Lower leg skin (tissue), 4 donors: ENCODE measurements at places on chromosomes 16 and 17. TPM values are rescaled to one million over a fixed set of nuclear protein-coding genes. Genes with fewer than 3 reads are reported as not detected.

The IGFALS gene
- 0.59 TPM for total RNA-seq

The SLC12A3 gene
- not detected for total RNA-seq

The SLFN14 gene
- not detected for total RNA-seq

The PRR14 gene
- total RNA-seq, result 67.5 TPM

DNA sequence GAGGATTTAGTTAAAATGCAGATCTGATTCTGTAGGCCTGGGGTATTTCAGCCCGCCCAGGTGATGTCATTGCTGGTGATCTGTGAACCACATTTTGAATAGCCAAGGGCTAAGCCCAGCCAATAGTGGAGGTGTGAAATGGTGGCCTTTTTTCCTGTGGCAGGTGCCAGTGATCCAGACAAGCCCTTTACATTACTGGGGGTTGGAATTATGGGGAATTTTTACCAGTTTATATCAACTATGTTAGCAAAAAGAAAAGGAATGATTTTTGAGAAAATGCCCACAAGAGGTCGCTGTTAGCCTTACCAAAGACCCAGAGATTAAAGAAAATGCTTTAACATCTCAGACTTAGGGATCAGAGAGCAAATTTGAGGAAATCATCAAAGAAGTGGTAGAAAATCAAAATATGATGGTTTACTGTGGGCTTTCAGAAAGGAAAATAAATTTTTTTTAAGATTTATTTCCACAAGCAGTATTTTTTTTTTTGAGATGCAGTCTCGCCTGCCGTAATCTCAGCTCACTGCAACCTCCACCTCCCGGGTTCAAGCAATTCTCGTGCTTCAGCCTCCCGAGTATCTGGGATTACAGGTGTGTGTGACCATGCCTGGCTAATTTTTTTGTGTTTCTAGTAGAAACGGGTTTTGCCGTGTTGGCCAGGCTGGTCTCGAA lies 3.9 kb downstream of the VPS35L start:
- no peak for DNase-seq

DNA sequence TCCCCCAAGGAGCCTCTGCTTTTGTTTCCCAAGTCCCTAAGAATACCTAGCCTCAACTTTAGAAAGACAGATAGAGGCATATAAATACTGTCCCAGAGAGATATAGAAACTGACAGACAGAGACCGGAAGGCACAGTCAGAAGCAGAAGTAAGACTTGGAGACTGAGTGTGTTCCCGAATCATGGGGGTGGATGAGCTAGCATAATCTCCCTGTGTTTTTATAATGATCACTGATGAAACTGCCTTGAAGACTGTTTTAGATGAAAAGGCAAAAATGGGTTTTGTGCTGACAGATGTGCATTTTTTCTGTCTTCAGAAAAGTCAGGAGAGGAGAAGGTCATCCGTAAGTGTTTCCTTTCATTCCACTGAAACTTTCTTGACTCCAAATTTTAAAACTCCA lies 8.3 kb upstream of the PSMD3 start:
- DNase-seq, result no peak

GRCh38 chr17:77529328-77529650 lies 388.5 kb downstream of the SEC14L1 start:
- no peak for DNase-seq

The ANKRD40CL gene
- total RNA-seq, result not detected

- no peak for DNase-seq
Observed at GRCh38 chr16:1769402-1770300, 1.7 kb downstream of the NME3 start.

DNA sequence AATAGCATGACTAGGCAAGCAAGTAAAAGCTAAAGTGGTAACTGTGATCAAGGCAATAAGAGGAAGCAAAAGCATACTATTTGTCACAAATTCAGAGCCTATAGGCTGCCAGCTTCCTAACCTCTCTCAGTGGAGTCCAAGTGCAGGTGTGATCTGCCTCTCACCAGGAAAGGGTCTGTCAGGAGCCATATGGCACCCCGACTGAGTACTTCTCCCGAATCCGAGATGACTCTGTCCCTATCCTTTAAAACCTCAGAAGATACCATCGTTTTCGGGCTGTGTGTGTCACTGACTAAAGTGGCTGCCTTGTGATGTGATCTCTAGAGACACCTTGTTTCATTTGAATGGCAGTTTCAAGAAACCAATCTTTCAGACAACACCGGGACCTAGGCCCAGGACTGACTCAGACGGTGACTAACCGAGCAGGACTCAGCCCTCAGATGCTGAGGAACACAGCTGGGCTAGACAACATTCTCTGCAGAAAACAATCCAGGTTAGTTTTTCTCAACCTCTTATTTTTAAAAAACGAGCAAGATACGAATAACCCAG lies 63.6 kb downstream of the SMG6 start:
- peak; percentile 77 for DNase-seq

The ALOX12B gene
- 181 TPM for total RNA-seq

- no peak for DNase-seq
Observed at GRCh38 chr17:11565591-11565990, 32.7 kb upstream of the DNAH9 start.

DNA sequence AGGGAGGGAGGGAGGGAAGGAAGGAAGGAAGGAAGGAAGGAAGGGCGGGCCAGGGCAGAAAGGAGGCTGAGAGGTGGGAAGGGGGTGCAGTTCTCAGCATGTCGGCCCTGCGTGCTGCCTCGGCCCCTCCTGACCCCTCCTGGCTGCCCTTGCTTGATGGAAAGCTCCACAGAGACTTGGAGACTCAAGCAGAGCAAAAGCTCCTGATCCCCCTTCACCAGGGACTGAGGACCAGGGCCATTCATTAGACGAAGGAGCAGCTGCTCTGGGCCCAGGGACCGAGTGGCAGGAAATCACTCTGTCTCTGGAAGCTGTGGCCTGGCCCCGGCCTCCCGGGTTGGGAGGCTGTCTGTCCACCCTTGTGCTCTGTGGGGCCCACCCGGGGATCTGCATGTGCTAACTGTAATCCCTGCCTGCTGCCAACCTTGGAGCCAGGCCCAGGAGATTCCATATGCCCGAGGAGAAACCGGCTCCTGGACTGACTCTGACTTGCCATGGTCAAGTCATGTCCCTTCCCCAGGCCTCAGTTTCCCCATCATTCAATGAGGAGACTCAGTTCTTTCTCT lies 27.4 kb upstream of the C1QL1 start:
- DNase-seq, result no peak

The CDRT15L2 gene
- not detected for total RNA-seq

GRCh38 chr16:87464691-87465300 lies 28.0 kb downstream of the ZCCHC14 start:
- DNase-seq, result peak; percentile 81

GRCh38 chr16:15427648-15428239 lies 6.6 kb upstream of the BMERB1 start:
- DNase-seq, result peak; percentile 90

GRCh38 chr17:34236281-34236892 lies 18.7 kb upstream of the CCL2 start:
- no peak for DNase-seq

- no peak for DNase-seq
Observed at GRCh38 chr17:76998839-76999238, 130.6 kb downstream of the MGAT5B start.

DNA sequence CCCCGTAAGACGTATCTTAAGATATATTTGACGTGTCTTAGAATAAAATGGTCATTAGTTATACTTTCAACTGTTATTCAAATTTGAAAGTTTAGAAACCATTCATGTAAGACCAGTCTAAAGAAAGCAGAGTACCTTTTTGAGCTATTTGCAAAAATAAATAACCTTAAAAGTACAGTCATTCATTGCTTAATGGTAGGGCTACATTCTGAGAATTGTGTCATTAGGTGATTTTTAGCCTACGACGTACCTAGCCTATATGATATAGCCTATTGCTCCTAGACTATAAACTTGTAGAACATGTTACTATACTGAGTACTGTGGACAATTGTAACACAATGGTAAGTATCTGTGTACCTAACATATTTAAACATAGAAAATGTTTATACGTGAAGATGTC lies 139.2 kb downstream of the PHKB start:
- no peak for DNase-seq
